ENCODE measurements at places on chromosomes 12 and 14.

- no peak for DNase-seq
Measured at GRCh38 chr12:92503971-92504593, 198.7 kb upstream of the PLEKHG7 start.

- DNase-seq, result no peak
Measured at GRCh38 chr14:67002994-67003753, 186.1 kb upstream of the GARIN2 start.

DNA sequence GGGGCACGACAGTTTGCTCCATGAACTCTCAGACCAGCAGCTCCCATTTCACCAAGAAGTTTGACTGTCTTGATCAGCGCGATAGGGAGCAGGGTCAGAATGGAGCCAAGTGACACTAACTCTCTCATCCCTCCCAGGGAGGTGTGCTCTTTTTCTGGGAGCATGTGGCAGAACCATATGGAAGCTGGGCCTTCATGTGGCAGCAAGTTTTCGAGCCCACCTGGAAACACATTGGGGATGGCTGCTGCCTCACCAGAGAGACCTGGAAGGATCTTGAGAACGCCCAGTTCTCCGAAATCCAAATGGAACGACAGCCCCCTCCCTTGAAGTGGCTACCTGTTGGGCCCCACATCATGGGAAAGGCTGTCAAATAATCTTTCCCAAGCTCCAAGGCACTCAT lies 24.0 kb downstream of the ITGA7 start:
- no peak for DNase-seq

- DNase-seq, result no peak
Measured at GRCh38 chr12:108328420-108328819, 10.7 kb downstream of the CMKLR1 start.

GRCh38 chr12:2111826-2112225 lies 59.0 kb downstream of the CACNA1C start:
- DNase-seq, result no peak

DNA sequence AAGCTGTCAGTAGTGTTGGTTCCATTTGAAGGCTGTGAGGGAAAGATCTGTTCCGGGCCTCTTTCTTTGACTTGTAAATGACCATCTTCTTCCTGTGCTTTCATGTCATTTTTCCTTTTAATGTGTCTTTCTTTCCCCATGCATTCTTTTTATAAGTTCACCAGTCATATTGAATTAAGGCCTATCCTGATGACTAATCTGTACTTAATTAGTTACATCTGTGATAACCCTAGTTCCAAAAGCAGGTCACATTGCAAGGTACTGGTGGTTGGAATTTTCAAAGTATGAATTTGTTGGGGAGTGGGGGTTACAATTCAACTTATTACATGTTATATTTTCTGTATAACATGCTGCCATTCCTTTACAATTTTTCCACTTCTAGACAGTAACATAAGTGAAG lies 1642.1 kb upstream of the FLRT2 start:
- no peak for DNase-seq

DNA sequence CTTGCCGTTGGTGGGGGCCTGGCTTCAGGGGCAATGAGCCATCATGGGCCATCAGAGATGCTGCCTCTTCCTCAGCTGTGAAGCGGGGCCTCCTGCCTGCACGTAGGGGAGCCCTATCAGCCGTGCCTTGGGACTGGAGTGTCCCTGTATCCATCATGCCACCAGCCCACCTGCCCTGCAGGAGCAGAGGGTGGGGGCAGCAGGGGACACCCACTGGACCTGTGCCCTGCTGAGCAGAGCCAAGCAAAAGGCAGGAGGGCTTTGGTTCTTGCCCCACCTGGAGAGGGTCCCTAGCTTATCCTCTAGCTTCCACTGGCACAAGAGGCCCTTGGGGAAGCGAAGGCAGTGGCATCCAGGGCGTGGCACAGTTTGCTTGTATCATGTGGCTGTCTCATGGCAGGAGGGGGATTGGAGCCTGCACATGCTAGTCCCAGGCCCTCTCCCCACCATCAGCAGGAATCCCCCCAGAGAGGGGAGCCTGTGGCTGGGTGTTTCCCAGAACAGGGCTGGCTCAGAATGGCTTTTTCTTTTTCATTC lies 10.1 kb downstream of the ADSS1 start:
- DNase-seq, result no peak

GRCh38 chr12:30074916-30075315 lies 291.2 kb upstream of the TMTC1 start:
- no peak for DNase-seq

DNA sequence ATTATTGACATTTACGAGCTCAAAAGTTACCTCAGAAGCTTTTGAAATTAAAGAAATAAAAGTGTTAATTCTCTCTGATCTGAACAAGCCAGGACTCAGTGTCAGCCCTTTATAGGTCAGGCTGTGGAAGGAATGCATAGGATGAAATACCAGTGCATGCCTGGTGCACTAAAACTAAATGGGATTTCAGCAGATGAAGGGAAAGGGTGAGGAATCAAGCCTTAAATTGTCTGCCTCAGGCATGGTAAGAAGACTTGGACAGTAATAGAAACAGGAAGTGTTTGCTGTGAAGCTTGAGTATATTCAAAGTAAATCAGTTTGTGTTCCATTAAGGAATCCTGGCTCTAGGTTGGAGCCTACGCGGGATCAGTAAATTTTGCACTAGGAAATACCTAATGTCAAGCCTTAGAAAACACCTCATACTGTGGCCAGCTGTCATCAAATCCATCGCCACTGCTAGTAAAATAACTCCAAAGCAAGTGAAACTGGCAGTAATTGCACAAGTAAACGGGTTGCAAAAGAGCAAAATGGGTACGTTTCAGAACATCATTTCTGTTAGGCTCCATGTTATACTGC lies 76.3 kb downstream of the PDE3A start:
- no peak for DNase-seq

DNA sequence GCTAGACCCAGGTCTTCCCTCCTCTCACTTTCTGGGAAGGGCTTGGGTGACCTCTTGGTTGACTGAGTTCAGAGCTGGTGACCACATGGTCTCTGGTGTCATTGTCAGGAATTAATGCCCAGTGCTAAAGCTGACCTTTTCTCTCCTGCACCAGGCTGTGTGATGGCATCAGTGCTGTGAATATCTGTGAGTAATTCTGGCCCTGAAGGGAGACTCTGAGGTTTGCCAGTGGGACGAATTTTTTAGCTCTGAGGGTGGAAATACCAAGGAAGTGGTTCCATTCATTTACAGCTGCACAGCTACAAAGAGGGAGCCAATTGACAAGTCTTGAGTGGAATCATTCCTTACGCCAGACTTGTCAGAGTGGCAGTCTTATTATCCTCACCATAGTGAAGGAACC lies 6.2 kb upstream of the KRT86 start:
- DNase-seq, result no peak

DNA sequence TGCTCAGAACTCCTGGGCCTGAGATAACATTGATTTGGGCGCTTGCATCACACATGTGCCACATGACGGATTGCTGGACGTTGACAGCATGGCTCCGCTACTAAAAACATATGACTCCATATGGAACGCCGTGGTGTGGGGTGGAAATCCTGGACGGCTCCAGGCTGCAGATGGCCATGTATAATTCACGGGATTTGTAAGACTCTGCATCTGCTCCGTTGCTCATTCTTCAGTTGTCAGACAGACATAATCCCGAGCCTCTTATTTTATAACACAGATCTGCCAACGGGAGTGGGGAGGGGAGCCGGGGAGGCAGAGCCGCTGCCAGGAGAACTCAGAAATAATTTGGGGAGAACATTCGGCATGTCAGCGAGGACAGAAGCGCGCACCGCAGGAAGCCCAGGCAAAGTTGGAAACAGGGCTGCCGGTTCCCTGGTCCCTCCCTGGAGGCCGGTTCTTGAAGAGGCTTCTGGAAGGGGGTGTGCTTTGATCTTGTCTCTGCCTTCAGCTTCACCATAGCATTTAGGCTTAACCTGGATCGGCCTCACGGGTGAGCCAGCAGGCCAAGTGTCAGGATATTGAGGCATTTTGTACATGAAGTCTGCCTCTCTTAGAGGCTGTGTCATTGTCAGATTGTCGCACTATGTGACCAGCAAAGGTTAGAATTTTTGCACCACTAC lies 45.8 kb upstream of the MYL2 start:
- no peak for DNase-seq

DNA sequence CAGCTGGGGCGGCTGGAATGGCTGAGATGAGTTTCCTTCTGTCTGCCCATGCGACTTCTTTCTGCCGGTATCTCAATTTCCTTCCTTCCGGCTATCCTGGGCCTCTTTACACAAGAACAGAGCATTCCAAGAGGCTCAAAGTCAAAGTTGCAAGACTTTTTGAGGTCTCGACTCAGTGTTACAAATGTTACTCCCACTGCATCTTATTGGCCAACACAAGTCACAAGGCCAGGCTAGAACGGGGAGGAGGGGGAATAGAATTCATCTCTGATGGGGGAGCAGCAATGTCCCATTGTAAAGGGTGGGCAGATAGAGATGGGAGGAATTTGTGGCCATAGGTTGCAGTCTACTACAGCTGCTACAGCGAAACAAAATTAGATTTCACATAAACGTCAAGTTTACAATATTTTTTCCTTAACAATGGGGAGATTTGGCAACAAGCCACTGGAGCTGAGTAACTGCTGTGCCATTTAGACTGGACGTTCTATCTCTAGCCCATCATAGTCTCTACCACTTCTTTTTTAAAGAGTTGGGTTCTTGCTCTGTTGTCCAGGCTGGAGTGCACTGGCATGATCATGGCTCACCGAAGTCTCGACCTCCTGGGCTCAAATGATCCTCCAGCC lies 9.5 kb upstream of the NYNRIN start:
- no peak for DNase-seq

DNA sequence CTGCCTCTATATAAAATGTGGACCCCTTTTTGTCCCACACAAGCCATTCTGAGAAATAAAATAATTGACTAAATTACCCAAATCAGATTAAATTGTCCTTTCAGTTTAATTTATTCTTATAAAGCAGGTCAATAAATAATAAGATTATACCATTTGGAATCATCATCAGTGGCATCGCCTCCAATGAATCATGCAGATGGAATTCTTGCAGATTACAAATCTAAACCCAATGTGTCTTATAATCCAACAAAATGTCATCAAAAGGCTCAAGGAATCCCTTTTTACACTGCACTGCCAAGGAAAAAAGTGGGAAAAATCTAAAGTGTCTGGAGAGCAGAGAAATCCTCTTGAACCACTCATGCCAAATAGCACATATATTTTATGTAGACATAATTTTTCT lies 138.2 kb upstream of the TSPAN8 start:
- no peak for DNase-seq
